ENCODE measurements at places on chromosomes 5 and 9. TPM values are rescaled to one million over a fixed set of nuclear protein-coding genes. Genes with fewer than 3 reads are reported as not detected.

GRCh38 chr9:123267481-123268198 is 746 bp downstream of the STRBP start:
- H3K27ac ChIP-seq: no peak overlapping the region
- H3K36me3 ChIP-seq: no peaks in the 10 kb centered on the region
- peak overlapping the region; percentile 100 for H3K4me3 ChIP-seq
- peaks cover 17% of the 10 kb centered on the region for H3K27me3 ChIP-seq
- H3K4me1 ChIP-seq: peaks cover 34% of the 10 kb centered on the region
- peak; percentile 49 for DNase-seq

GRCh38 chr9:136714893-136715274 is 2.5 kb downstream of the DIPK1B start:
- no peak overlapping the region for H3K27ac ChIP-seq
- H3K4me3 ChIP-seq: no peak overlapping the region
- no peaks in the 10 kb centered on the region for H3K36me3 ChIP-seq
- H3K27me3 ChIP-seq: peaks cover 22% of the 10 kb centered on the region

- no peak overlapping the region for H3K4me3 ChIP-seq
- no peak for DNase-seq
- no peaks in the 10 kb centered on the region for H3K4me1 ChIP-seq
- H3K36me3 ChIP-seq: no peaks in the 10 kb centered on the region
- no peak overlapping the region for H3K27ac ChIP-seq
Observed at GRCh38 chr5:90483206-90483605, 8.5 kb downstream of the POLR3G start.

- no peaks in the 10 kb centered on the region for H3K27me3 ChIP-seq
- H3K27ac ChIP-seq: no peak overlapping the region
- H3K4me1 ChIP-seq: no peaks in the 10 kb centered on the region
- no peaks in the 10 kb centered on the region for H3K36me3 ChIP-seq
- no peak overlapping the region for H3K4me3 ChIP-seq
Observed at GRCh38 chr5:171596391-171596878, 177.0 kb downstream of the FGF18 start.

GRCh38 chr9:70110194-70111041 is 66.8 kb downstream of the MAMDC2 start:
- H3K27ac ChIP-seq: peak overlapping the region; percentile 0
- peaks cover 9% of the 10 kb centered on the region for H3K4me1 ChIP-seq
- H3K27me3 ChIP-seq: no peaks in the 10 kb centered on the region
- DNase-seq: no peak
- no peak overlapping the region for H3K4me3 ChIP-seq

DNA sequence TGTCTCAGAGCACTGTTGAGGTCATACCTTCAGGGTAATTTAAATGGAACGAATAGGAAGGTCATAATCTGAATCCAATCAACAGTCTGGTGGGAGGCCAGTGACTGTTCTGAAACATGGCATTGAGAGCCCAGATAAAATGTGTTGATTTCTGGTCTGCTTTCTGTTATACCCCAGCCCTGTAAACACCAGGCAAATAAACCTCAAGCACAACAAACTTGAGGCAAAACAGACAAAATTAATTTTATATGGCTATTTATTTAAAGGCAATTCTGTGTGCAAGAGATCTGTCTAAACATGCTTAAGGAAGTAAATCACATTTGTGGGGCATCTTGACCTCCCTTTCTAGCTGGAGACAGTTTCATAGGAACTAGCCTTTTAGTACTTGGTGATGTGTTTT is 140.9 kb upstream of the SPEF2 start:
- no peak for DNase-seq
- no peaks in the 10 kb centered on the region for H3K36me3 ChIP-seq
- H3K4me3 ChIP-seq: no peak overlapping the region

Gene LEAP2
- total RNA-seq: 3.6 TPM
